Tibial artery (tissue), 4 donors: ENCODE measurements at places on chromosomes 3 and 15.
A peak's percentile ranks its signal among the peaks of the same experiment; 100 is the strongest.

GRCh38 chr3:29281094-29281343 is 148 bp downstream of the RBMS3 start:
- DNase-seq = no peak
- H3K36me3 ChIP-seq = no peaks in the 10 kb centered on the region
- H3K27me3 ChIP-seq = no peaks in the 10 kb centered on the region

- H3K36me3 ChIP-seq = no peaks in the 10 kb centered on the region
- no peaks in the 10 kb centered on the region for H3K27me3 ChIP-seq
- no peak overlapping the region for H3K4me3 ChIP-seq
Measured at GRCh38 chr3:7015683-7016440, 154.9 kb downstream of the GRM7 start.

- H3K27ac ChIP-seq = peak overlapping the region; percentile 29
- no peaks in the 10 kb centered on the region for H3K36me3 ChIP-seq
- H3K4me1 ChIP-seq = peaks cover 23% of the 10 kb centered on the region
- no peaks in the 10 kb centered on the region for H3K27me3 ChIP-seq
Measured at GRCh38 chr15:57534281-57534680, 57.4 kb upstream of the MYZAP start.

DNA sequence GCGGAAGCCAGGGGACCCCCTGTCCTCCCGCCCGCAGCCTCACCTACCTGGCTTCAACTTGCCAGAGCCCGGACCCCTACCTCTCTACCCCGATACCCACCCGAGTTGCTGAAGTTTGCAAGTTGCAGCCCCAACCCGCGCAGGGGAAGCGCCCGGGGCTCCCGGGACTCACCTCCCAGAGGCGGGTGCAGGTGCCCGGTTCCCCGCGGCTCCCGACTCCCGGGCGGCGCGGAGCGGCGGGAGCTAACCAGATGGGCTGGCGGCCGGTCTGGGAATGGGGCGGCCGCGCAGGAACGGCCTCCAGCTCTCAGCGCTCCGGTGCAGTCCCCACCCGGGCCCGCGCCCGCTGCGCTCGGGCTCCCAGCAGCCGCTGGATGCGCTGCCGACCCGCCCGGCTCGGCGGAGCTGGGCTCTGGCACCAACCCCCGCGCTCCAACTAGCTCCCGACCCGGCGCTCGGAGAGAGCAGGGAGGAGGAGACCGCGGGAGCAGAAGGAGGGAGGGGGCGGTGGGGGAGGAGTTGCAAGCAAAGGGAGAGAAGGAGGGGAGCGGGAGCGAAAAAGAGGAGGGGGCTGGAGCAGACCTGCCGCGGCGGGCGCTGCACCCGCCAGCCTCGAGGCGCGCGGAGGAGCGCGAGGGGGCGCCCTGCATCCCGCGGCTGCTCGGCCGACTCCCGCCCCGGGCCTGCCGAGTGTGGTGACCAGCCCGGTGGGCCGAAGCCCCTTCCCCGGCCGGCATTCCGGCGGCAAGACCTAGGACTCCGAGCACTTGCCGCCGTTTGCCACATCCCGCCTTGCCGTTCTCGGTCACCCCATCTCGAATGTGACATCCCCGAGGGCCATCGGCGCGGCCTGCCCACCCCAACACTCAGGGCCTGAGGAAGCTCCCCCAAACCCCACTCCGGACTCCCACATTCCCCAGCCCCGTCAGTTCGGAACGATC is at the start of gene SEMA5B:
Gene SEMA5B (minus strand): TSS at position 472 of the 941 bp plus-strand sequence. CDS start 66,500 bp downstream, outside the sequence.
- peaks cover 27% of the 10 kb centered on the region for H3K4me1 ChIP-seq
- H3K27me3 ChIP-seq = no peaks in the 10 kb centered on the region
- peak within 1 kb of the TSS; percentile 51 for H3K4me3 ChIP-seq
- H3K36me3 ChIP-seq = no peaks in the 10 kb centered on the region

DNA sequence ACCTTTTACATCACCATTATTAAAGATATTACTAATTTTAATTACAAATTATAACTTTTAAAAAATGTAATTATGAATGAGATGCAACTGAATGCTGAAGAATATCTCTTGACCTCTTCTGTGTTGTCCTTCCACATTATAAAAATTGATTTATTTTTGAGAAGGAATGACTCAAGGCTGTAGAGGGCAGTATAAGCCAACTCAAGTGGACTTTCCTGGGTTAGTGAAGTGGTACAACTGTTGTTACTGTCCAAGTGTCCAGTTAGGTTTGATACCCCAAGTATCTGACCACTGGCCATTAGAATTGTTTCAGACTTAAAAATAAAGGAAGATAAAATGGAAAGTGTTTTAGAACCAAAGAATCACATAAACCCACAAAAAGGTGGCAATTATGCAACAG is 51.9 kb downstream of the BBX start:
- H3K27ac ChIP-seq = no peak overlapping the region
- no peak for DNase-seq

GRCh38 chr3:151372063-151372820 is 12.3 kb downstream of the P2RY12 start:
- H3K27me3 ChIP-seq = no peaks in the 10 kb centered on the region
- no peaks in the 10 kb centered on the region for H3K4me1 ChIP-seq
- no peak overlapping the region for H3K27ac ChIP-seq
- no peak overlapping the region for H3K4me3 ChIP-seq
- no peaks in the 10 kb centered on the region for H3K36me3 ChIP-seq

GRCh38 chr3:21920421-21920861 is 169.4 kb upstream of the ZNF385D start:
- no peak overlapping the region for H3K27ac ChIP-seq
- no peaks in the 10 kb centered on the region for H3K27me3 ChIP-seq
- no peaks in the 10 kb centered on the region for H3K4me1 ChIP-seq
- no peak overlapping the region for H3K4me3 ChIP-seq

DNA sequence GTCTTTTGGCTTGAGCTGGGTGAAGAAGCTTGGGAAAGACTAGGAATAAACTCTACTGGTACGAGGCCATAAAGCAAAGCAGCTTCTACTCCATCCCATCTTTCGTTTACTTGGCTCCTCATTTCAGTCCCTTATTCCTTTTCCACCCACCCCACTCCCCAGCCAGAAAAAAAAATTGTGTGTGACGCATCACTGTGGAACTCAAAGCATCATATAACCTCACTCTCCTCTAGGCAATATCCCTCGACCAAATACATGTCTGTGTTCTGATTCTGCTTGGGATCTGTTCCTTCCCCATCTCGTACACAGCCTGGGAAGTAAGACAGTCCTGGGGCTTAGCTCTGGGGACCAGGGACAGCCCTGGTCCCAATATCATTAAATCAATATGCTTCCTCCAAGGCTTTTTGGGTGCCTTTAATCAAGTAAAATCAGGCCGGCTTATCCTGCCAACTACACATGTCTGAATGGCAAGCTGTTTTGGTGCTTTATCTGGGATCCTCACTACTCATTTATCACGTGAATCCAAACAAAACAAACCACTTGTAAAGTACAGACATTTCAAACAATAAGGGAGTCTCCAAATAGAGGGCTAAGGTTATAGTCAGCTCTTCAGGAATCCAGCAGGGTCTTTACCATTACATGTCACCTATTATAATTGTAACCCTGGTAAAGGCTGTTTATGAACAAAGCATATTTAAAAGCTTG is 74.9 kb upstream of the ZBED2 start:
- H3K4me3 ChIP-seq = no peak overlapping the region
- no peaks in the 10 kb centered on the region for H3K4me1 ChIP-seq
- no peaks in the 10 kb centered on the region for H3K27me3 ChIP-seq

DNA sequence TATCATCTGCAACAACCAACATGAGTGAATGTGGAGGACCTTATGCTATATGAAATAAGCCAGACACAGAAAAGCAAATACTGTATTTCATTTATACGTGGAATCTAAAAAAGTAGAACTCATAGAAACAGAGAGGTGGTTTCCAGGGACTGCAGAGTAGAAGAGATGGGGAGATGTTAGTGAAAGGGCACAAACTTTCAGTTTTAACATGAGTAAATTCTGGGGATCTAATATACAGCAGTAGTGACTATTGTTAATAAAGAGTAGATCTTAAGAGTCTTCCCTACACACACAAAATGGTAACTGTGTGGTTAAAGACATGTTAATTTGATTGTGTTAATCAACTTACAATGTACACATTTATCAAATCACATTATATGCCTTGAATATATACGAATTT is 20.9 kb upstream of the MELTF start:
- H3K36me3 ChIP-seq = peaks cover 40% of the 10 kb centered on the region
- H3K4me3 ChIP-seq = no peak overlapping the region
- no peaks in the 10 kb centered on the region for H3K4me1 ChIP-seq
- no peaks in the 10 kb centered on the region for H3K27me3 ChIP-seq
- no peak for DNase-seq

DNA sequence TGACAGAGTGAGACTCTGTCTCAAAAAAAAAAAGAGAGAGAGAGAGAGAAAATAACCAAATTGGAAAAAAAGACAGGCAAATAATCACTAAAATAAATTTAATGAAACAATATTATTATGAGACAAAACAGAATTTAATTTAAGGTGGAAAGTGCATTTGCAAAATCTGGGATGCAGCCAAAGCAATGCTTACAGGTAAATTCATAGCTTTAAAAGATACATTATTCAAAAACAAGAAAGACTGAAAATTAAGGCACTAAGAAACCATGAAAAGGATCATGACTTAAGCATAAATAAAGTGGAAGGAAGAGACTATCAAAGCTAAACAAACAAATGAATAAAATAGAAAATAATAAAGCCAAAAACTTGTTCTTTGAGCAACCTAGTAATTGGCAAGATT is 37.7 kb downstream of the GRIP2 start:
- no peaks in the 10 kb centered on the region for H3K36me3 ChIP-seq
- no peak overlapping the region for H3K4me3 ChIP-seq
- H3K27ac ChIP-seq = no peak overlapping the region

- no peak overlapping the region for H3K27ac ChIP-seq
- H3K36me3 ChIP-seq = no peaks in the 10 kb centered on the region
- no peak overlapping the region for H3K4me3 ChIP-seq
- no peaks in the 10 kb centered on the region for H3K27me3 ChIP-seq
- no peak for DNase-seq
Measured at GRCh38 chr15:53917109-53917508, 61.1 kb upstream of the UNC13C start.

DNA sequence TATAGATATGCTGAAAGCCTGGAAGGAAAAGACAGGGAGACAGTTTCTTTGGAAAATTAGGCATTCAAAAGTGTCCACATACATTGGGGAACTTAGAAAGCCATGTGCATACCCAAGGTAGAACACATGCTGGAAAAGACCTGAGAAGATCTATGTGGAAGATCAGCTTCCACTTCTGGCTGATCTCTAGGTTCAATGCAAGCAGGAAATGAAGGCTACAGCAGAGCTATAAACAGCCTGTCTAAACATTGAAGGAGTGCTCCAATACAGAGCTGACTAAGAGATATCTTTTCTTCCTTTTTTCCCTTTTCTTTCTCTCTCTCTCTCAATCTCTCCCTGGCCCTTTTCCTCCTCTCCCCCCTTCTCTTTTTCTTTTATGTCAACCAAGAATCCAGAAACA is 73.6 kb upstream of the TCF12 start:
- H3K27ac ChIP-seq = no peak overlapping the region
- no peak overlapping the region for H3K4me3 ChIP-seq
- DNase-seq = no peak
- H3K36me3 ChIP-seq = no peaks in the 10 kb centered on the region

DNA sequence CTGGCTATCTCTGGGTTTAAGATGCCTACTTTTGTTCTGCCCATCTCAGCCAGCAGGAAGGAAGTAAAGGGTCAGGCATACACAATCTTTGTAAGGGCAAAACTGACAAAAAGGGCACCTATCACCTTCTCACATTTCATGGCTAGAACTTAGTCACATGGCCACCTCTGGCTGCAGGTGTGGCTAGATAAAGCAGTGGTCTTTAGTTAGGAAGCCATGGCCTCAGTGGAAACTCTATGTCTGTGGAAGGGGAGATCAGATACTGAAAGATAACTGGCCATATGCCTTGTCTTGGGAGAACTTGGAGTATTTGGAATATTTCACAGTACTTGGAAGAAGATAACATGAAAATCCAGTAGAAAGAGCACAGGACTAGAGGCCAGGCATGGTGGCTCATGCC is 80.7 kb upstream of the TBL1XR1 start:
- H3K36me3 ChIP-seq = no peaks in the 10 kb centered on the region
- no peaks in the 10 kb centered on the region for H3K27me3 ChIP-seq
- H3K4me3 ChIP-seq = no peak overlapping the region
- no peak overlapping the region for H3K27ac ChIP-seq

DNA sequence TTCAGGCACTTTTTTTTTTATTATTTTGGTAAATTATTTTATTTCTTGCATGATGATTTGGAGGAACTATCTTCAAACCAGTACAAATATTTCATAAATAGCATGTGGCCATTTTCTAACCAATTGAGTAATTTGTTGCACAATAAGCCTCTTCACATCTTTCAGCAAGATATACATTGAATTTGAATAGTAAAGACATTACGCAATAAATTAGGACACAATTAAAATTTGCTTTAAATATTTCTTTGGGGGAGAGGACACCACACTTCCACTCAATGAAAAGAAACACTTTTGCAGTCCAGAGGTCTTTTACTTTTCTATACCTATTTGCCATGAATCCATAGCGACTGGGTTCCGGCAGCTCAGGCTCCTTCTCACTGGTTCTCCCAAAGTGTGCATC is 762.6 kb upstream of the GOLIM4 start:
- H3K4me3 ChIP-seq = no peak overlapping the region
- no peaks in the 10 kb centered on the region for H3K36me3 ChIP-seq
- H3K27me3 ChIP-seq = no peaks in the 10 kb centered on the region
- DNase-seq = no peak
- no peaks in the 10 kb centered on the region for H3K4me1 ChIP-seq

- DNase-seq = no peak
- H3K27me3 ChIP-seq = no peaks in the 10 kb centered on the region
- no peak overlapping the region for H3K4me3 ChIP-seq
Measured at GRCh38 chr3:134132961-134133360, 103.2 kb upstream of the SLCO2A1 start.

DNA sequence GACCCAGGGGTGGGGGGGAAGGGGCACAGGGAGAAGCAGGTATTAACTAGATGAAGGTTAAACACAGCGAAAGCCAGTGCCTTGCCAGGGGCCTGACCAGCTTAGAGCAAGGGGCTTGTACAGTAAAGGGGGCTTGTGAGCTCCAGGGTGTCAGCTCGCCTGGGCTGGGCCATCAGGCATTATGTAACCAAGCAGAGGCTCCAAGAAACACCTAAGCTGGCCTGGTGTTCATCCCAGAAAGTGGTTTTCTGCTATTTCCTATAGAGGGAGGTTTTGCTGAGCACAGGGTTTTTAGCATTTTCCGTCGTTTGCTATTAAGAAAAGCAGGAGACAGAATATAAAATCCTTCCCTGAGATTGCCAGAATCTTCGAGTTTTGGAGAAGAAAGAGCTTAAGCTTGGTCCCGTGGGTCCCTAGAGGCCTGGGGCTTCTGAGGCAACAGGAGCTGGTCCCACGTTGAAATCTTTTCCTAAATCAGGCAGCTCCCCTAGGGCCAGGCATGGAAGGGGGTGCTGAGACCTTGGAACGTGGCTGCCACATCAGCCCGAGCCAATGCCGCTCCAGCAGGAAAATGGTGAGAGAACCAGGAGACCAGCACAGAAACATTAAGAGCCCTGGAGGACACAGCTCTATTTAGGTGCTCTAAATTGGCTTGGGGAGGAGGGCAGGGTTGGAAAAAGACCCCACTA is 71.4 kb downstream of the ISG20 start:
- no peak overlapping the region for H3K4me3 ChIP-seq
- H3K27me3 ChIP-seq = no peaks in the 10 kb centered on the region
- H3K36me3 ChIP-seq = no peaks in the 10 kb centered on the region
- peaks cover 15% of the 10 kb centered on the region for H3K4me1 ChIP-seq
